ENCODE measurements at places on chromosomes 3 and 15.

DNA sequence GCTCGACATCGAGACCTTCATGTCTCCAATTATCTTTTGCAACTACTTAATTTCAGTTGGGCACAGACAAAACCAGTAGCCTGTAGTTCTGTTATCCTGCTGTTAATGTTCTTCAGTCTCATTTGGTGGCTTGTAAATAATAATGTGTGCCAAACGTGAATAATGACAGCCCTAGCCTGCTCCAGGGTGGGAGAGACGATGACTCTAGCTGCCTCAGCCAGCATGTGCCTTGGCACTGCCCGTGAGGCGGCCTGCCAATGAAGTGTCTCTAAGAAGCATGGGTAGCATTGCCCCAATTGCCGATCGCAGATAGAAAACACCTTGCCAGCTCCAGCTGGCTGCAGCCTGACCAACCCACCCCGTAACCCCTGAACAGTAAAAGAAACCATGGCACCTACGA, 58.8 kb downstream of the ASB7 start:
- DNase-seq: no peak

DNA sequence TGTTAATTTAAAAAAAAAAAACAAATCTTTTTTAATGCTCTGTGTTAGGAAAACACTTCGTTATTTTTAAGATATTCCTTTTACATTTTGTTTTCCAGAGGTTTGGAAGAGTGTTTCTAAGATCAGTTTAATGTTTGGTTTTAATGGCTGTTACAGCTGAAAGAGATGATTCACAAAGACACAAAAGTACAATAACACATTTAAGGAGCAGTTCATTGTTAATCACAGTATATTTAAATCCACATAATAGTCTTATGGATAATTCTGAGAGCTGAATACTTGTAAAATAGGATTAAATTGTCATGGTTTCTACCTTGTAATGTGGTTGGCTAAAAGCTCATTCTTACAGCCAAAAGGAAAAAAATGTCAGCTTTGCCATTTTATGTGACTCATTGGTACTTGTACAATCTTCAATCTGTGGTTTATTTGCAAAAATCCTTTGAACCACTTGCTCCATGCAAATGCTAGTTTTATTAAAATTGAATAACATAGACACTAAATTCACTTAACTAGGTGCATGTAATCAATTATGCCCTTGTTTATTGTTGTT, 426.4 kb downstream of the NLGN1 start:
- no peak for DNase-seq

DNA sequence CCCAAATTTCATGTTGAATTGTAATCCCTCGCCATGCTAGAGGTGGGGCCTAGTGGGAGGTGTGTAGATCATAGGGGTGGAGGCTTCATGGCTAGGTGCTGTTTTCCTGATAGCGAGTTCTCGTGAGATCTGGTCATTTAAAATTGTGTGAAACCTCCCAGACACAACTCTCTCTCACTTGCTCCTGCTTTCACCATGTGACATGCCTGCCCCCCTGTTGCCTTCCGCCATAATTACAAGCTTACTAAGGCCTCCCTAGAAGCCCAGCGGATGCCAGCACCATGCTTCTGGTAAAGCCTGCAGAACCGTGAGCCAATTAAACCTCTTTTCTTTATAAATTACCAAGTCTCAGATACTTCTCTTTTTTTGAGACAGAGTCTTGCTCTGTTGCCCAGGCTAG, 36.0 kb downstream of the CCDC54 start:
- DNase-seq: no peak

GRCh38 chr3:16907243-16907642, 22.5 kb downstream of the PLCL2 start:
- no peak for DNase-seq

DNA sequence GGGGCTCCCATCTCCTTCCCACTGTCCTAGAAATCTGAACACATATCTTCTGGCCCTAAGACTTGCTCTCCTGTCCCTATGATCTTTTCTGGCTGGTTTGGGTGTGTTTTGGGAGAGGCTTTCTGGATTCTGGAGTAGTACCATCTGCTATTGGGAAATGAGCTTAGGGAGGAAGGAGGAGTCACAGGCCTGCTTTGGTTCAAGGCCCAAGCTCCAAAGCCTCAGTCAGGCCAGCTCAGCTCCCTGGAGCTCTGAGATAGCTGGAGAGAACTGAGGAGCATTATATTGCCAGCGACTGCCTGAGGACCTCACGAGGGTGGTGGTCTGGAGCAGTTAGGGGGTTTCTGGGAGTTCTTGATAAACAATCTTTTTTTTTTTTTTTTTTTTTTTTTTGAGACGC, 18.7 kb downstream of the RASGRF1 start:
- no peak for DNase-seq

DNA sequence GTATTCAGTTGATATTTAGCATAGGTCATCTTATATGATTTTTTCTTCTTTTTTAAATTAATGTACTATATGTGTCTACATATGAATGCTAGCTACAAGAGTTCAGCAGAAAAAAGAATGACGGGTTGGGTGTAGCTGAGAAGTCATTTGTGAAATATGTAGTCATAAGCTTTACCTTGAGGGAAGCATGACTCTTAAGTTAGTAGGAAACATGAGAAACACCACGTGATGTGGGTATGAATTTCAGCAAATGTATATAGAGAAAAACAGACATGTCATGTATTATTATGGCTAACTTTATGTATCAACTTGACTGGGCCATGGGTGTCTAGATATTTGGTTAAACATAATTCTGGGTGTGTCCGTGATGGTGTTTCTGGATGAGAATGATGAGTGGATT, 125.0 kb downstream of the RAP2B start:
- no peak for DNase-seq

DNA sequence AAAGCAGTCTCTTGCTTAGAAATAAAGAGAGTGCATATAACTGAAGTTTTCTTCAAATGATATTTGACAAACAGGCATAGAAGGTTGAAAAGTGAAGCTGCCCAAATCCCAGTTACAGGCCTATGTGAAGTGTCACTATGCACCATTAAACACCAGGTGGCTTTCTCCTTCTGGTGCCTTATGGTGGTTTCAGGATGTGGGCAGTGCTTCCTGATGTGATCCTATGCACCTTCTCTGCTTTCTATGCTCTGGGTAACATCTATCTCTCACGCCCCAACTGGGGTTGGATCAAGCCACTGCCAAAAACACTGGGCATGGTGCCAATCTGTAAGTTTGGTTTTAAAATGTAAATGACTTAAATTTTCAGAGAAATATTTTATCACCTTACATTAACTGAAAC, 744.7 kb downstream of the TUSC7 start:
- DNase-seq: no peak

DNA sequence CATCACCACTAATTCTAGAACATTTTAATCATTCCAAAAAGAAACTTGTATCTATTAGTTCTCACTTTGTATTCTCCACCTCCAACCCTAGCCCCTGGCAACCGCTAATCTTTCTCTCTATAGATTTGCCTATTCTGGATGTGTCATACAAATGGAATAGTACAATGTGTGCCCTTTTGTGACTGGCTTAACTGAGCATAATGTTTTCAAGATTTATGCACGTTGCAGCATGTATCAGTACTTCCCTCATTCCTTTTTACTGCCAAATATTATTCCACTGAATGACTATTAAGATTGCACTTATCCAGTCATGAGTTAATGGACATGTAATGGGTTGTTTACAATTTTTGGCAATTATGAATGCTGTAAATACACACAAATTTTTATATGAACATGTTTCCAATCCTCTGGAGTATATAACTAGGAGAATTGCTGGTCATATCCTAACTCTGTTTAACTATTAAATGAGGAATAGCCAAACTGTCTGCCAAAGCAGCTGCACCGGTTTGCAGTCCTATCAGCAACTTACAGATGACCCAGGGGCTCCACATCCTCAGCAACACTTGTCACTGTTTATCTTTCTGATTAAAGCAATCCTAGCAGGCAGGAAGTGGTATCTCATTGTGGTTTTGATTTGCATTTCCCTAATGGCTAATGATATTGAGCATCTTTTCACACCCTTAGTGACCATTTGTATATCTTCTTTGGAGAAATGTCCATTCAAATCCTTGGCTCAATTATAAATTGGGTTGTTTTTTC, 42.9 kb downstream of the DCUN1D1 start:
- DNase-seq: no peak

GRCh38 chr3:171329746-171330145, 130.5 kb downstream of the TNIK start:
- DNase-seq: no peak

DNA sequence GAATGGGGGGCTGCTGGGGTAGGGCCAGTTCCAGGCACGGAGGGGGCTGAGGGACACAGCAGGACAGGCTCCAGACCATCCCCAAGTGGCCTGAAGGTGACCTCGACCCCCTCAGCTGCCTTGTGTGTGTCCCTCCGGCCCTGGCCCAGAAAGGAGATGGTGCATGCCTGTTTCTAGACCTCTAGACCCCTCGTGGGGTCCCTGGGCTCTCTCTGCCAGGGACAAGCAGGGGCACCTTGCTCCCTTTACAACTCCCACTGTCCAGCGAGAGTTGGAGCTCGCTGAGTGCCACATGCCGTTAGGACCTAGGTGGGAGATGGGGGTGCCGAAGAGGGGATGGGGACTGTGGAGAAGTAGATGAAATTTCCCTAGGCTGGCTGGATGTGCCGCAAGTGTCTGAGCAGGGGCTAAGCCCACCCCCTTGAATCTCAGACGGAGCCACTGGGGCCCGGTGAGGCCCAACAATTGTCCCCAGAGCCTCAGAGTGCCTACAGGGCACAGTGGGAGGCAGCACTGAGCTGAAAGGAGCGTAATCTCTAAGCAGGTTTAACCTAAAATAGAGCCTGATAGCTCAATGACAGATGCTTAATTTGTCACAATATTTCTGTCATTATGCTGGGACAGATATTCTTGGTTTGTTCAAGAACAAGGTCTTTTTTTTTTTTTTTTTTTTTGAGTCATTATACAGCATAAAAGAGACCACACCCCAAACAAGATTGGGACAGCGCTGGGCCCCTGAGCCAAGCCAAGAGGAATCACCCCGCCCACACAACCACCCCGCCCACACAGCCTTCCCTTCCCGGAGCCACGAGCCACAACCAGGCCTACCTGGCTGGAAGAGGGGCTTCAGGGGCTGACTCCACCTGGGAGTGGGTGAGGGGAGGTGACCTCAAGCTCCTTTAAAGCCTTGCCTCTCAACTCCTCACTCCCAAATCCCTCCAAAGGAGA, 23.6 kb upstream of the KLF13 start:
- no peak for DNase-seq

DNA sequence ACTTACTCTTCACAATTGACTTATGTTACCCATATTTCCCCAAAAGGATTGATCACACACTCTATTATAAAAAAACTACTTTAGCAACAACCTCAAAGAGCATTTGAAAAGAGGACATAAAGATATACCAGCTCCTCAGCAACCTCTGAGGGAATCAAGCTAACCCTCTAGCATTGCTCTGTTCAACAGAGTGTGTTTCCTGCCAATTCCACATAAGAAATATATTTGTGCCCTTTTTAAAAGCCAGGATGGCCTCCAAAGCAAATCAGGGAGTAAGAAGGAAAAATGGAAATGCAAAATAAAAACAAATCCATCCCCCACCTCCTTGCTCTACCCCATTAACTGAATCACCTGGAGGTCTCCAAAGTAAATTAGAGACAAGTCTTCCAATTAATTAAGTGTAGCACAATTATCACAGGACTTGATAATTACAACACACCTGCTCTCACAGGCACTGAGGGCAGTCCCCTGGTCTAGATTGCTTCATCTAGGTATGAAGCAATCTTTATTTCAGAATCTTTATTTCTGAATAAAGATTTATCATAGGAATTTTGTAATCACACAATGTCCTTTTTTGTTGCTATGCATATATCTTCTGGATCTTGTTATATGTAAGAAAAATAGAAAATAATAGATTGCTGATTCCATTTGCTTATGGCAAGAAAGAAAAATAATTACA, 34.8 kb downstream of the GPR176 start:
- no peak for DNase-seq

- no peak for DNase-seq
Observed at GRCh38 chr15:67991706-67992105, 62.4 kb upstream of the PIAS1 start.

DNA sequence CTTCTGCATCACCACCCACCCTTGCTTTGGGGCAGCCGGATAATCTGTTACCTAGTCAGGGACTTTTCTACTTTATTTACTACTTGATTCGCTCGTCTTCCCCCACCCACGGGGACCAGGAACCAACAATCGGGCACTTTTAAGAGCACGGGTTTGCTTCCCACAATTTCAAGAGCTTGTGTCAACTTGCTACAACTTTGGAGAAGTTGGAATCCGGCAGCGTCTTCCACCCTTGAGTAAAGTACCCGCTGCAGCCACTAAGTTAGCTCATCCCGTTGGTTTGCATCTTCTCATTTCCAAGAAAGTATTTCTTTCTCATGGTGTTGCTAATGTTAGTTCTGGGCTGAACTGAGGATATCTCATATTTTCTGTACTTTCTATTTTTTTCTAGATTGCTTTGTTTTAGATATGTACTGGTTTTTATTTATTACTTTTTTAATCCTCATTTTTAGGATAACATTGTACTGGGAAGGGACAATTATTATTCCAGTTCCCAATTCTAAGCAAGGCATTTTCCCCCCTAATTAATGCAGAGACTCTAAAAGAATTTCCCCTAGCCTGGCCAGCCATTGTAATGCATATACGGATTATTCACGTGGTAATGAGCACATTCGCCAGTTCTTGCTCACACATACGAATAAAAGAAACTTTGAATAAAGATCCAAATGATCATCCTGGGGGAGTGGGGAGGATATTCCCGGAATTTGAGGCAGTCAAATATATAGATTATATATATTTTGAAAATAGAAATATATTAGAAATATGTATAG, 4.0 kb downstream of the SOX2 start:
- no peak for DNase-seq

- no peak for DNase-seq
Observed at GRCh38 chr15:66008940-66009562, 139.8 kb downstream of the RAB11A start.

DNA sequence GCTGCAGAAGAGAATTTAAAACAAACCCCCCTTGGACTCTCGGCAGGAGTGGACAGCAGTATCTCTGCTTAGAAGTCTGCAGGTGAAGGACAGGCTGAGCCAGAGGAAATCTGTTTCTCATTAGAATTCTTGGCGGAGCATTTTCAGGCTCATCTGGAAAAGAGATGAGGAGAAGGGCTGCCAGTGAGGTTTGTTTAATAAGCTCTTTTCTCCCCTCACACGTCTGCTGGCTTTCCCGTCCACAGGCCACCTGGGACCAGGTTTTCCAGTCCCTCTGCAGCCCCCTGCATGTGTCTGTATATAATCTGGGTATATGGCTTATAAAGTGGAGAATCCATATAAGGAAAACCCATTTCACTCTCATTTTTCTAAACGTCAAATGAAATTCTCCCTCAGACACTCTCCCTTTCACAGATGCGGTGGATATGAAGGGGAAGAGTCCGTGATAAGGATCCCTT, 155.4 kb upstream of the TPM1 start:
- no peak for DNase-seq

GRCh38 chr3:159910991-159911663, 77.5 kb upstream of the IL12A start:
- no peak for DNase-seq

DNA sequence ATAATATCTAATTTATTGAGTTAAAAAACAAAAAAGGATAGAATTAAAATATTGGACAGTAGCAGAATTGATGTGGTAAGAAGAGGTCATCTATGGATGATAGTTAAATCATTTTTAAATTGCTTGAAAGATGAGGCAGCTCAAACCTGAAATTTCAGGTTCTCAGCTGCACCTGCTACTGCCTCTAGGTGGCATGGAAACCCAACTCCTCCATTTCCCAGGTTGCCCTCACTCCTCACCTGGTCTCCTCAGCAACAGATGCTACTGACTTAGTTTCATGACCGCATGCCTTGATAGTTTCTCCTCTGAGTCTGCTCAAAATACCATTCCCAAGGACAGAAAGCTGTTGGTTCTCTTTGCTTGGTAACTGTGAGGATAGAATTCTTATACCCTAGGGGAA, 148.1 kb downstream of the ABHD5 start:
- DNase-seq: no peak

All from activated B cell treated with CpG ODN at 0.5 μM for 24 hours (primary cell).